Ascending aorta (tissue), 2 donors: ENCODE measurements at places on chromosomes 2 and 18.
A peak's percentile ranks its signal among the peaks of the same experiment; 100 is the strongest.

- no peaks in the 10 kb centered on the region for H3K27me3 ChIP-seq
- H3K27ac ChIP-seq, result no peak overlapping the region
- no peaks in the 10 kb centered on the region for H3K36me3 ChIP-seq
- no peaks in the 10 kb centered on the region for H3K4me1 ChIP-seq
- no peak for DNase-seq
Observed at GRCh38 chr18:56522816-56523215, 115.6 kb downstream of the TXNL1 start.

GRCh38 chr2:98091738-98092137 is 4.8 kb downstream of the VWA3B start:
- DNase-seq, result no peak
- no peak overlapping the region for H3K4me3 ChIP-seq
- no peaks in the 10 kb centered on the region for H3K4me1 ChIP-seq
- H3K36me3 ChIP-seq, result no peaks in the 10 kb centered on the region

DNA sequence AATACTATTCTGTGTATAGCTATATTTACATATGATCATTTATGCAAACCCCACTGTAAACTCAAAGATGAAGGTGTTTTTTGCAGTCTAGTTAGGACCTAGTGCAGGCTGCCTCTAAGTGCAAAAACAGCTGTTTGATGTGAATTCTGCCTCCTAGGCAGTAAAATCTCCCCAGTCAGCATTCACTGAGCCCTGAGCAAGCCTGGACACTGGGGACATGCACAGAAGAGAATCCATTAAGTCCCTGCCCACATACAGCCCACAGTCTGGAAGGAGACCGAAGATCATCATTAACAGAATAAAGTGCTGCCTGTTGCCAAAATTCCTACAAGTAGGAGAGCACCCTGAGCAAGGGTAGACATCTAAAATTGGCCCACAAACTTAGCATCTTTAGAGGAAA is 14.4 kb upstream of the BIN1 start:
- H3K4me3 ChIP-seq, result no peak overlapping the region
- H3K36me3 ChIP-seq, result no peaks in the 10 kb centered on the region
- H3K4me1 ChIP-seq, result no peaks in the 10 kb centered on the region
- H3K27me3 ChIP-seq, result no peaks in the 10 kb centered on the region
- H3K27ac ChIP-seq, result no peak overlapping the region

GRCh38 chr2:98547092-98547790 is 61.1 kb downstream of the COA5 start:
- DNase-seq, result no peak
- peaks cover 68% of the 10 kb centered on the region for H3K36me3 ChIP-seq
- H3K27me3 ChIP-seq, result no peaks in the 10 kb centered on the region
- H3K27ac ChIP-seq, result no peak overlapping the region
- no peak overlapping the region for H3K4me3 ChIP-seq
- H3K4me1 ChIP-seq, result no peaks in the 10 kb centered on the region

GRCh38 chr2:1614564-1614963 is 129.8 kb downstream of the PXDN start:
- no peaks in the 10 kb centered on the region for H3K27me3 ChIP-seq
- H3K4me3 ChIP-seq, result no peak overlapping the region
- no peak for DNase-seq
- no peaks in the 10 kb centered on the region for H3K4me1 ChIP-seq

- no peak overlapping the region for H3K4me3 ChIP-seq
- H3K27ac ChIP-seq, result no peak overlapping the region
- no peaks in the 10 kb centered on the region for H3K36me3 ChIP-seq
- no peaks in the 10 kb centered on the region for H3K4me1 ChIP-seq
- DNase-seq, result no peak
Observed at GRCh38 chr2:64478502-64479230, 24.7 kb downstream of the LGALSL start.

DNA sequence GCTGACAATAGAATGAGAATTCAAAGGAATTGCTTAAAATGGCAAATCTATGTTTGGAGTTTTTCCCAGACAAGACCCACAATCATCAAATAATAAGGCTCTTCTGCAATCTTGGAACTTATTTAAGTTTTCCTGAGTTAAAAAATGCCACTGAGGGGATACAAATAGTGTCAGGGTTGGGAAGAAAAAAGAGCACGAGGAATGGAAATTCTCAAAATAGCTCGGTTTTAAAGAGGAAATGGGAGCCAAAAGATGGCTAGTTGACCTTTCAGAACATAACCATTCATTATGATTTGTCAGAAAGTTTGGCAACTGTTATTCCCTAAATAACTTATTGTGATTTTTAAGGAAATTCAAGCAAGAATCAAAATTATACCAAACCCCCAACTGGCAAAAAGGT is 127.7 kb downstream of the RAPGEF4 start:
- DNase-seq, result no peak
- no peaks in the 10 kb centered on the region for H3K36me3 ChIP-seq
- no peak overlapping the region for H3K4me3 ChIP-seq
- no peaks in the 10 kb centered on the region for H3K27me3 ChIP-seq

DNA sequence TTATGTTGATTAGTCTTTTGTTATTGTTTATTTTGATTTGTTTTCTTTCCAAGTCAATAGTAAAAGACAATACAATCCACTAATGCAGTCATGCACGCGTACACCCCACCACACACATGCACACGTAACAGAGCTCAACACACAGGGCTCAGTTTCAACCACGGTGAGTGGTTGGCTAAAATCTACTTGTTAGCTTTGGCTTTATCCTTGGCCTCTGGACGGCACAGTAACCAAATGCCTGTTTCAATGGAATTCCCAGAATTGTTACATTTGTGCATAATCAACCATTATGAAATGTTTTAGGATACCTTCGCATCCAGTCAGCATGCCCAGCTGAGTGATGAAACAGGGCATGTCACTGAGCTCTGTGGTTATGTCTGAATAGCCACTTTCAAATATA is 53.2 kb downstream of the NYAP2 start:
- H3K4me3 ChIP-seq, result no peak overlapping the region
- no peak for DNase-seq
- H3K27ac ChIP-seq, result no peak overlapping the region

DNA sequence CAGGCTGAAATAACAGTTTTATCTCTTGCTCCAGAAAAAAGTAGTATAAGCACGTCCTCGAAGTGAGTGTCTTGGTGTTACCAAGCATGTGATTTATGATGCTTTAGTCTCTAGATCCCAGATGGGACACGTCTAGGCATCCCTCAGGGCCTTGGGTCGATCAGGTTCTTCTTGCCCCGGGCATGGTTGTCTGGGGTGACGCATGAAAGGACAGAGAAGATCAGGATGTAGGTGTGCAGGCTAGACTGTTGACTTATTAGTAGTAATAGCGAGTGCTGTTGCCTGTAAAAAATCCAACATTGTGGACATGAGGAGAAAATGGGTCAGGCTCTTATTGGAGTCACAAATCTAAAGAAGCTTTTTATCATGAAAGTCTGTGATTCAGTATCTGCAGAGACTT is 94.0 kb upstream of the NFU1 start:
- H3K4me1 ChIP-seq, result no peaks in the 10 kb centered on the region
- DNase-seq, result no peak
- H3K27me3 ChIP-seq, result no peaks in the 10 kb centered on the region
- H3K4me3 ChIP-seq, result no peak overlapping the region
- H3K27ac ChIP-seq, result no peak overlapping the region

GRCh38 chr2:139798391-139798790 is 1018.2 kb upstream of the NXPH2 start:
- no peak overlapping the region for H3K27ac ChIP-seq
- H3K4me3 ChIP-seq, result no peak overlapping the region
- DNase-seq, result no peak
- no peaks in the 10 kb centered on the region for H3K4me1 ChIP-seq
- H3K36me3 ChIP-seq, result no peaks in the 10 kb centered on the region

- H3K27ac ChIP-seq, result no peak overlapping the region
- DNase-seq, result no peak
- H3K4me1 ChIP-seq, result no peaks in the 10 kb centered on the region
- H3K27me3 ChIP-seq, result no peaks in the 10 kb centered on the region
- H3K4me3 ChIP-seq, result no peak overlapping the region
Observed at GRCh38 chr2:108128249-108128648, 111.5 kb upstream of the SULT1C3 start.

GRCh38 chr18:79440316-79441110 is 44.8 kb downstream of the NFATC1 start:
- H3K4me3 ChIP-seq, result no peak overlapping the region
- H3K36me3 ChIP-seq, result peaks cover 9% of the 10 kb centered on the region
- DNase-seq, result no peak
- H3K4me1 ChIP-seq, result peaks cover 3% of the 10 kb centered on the region
- no peak overlapping the region for H3K27ac ChIP-seq

DNA sequence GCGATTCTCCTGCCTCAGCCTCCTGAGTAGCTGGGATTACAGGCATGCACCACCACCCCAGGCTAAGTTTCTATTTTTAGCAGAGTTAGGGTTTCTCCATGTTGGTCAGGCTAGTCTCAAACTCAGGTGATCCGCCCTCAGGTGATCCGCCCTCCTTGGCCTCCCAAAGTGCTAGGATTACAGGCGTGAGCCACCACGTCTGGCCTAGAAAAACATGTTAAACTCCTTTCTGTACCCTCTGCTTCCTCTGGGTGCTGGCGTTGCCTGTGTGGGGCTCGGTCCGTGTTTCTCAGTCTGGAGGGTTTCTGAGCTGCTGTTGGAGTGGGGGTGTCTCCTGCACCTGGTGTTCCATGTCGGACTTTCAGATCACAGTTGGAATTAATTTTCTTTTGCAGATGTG is 17.9 kb downstream of the LDLRAD4 start:
- H3K27ac ChIP-seq, result peak overlapping the region; percentile 61
- H3K27me3 ChIP-seq, result no peaks in the 10 kb centered on the region
- peak; percentile 57 for DNase-seq
- peaks cover 24% of the 10 kb centered on the region for H3K4me1 ChIP-seq

- H3K36me3 ChIP-seq, result no peaks in the 10 kb centered on the region
- no peaks in the 10 kb centered on the region for H3K4me1 ChIP-seq
- H3K4me3 ChIP-seq, result no peak overlapping the region
- no peak overlapping the region for H3K27ac ChIP-seq
- no peaks in the 10 kb centered on the region for H3K27me3 ChIP-seq
- no peak for DNase-seq
Observed at GRCh38 chr18:68299906-68300305, 415.0 kb downstream of the TMX3 start.

- H3K27me3 ChIP-seq, result no peaks in the 10 kb centered on the region
- DNase-seq, result no peak
- no peak overlapping the region for H3K4me3 ChIP-seq
Observed at GRCh38 chr2:37090019-37090477, 5.7 kb downstream of the GPATCH11 start.

GRCh38 chr2:31317396-31317795 is 83.4 kb downstream of the EHD3 start:
- no peaks in the 10 kb centered on the region for H3K36me3 ChIP-seq
- H3K4me3 ChIP-seq, result no peak overlapping the region
- DNase-seq, result no peak
- no peaks in the 10 kb centered on the region for H3K27me3 ChIP-seq
- H3K4me1 ChIP-seq, result peaks cover 6% of the 10 kb centered on the region

DNA sequence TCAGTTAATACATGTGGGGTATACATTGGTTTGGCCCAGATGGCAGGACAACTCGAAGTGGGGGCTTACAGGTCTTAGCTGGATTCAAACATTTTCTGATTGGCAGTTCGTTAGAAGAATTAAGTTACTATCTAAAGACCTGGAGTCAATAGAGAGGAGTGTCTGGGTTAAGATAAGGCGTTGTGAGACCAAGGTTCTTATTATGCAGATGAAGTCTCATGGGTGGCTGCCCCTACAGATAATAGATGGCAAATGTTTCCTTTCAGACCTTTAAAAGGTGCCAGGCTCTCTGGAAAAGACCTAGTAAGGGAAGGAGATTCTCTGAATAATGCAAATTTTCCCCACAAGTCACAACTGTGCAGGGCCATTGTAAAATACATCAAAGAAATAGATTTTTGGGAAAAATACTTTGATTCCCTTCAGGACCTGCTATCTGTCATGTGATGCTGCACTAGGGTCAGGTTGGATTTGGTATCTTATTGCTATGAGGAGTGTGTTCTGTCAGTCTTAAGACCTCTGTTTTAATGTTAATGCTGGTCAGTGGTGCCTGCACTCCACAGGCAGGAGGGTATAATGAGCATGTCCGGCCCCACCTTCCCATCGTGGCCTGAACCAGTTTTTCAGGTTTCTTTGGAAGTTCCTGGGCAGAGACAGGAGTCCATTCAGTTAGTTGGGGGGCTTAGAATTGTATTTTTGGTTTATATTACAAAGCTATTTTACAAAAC is 14.3 kb upstream of the MC5R start:
- DNase-seq, result no peak
- H3K4me3 ChIP-seq, result no peak overlapping the region
- no peaks in the 10 kb centered on the region for H3K36me3 ChIP-seq
- no peak overlapping the region for H3K27ac ChIP-seq

DNA sequence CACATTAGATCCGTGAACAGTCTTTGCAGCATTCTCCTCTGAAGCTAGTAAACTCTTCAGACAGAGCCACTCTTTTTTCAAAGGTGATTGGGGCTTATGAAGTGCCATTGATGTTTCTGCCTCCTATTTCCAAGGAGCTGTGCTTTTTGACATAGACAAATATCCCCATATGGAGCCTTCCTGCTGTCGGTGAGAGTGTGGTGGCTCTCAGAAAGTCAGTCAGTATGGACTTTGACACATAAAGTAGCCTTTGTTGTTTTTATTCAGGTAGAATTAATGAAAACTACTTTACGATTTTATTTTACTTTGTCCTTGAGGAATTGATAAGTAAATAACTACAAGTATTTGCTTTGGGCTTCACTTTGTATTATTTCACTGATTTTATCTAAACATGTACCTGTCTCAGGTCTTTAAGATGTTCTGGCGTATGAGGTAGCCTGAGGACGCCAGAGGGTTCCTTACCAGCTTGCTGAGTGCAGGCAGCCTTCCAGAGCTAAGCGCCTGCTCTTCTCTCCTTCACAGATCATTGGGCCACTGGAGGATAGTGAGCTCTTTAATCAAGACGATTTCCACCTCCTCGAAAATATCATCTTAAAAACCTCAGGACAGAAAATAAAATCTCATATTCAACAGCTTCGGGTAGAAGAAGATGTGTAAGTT is 69.7 kb downstream of the UGGT1 start:
- H3K4me1 ChIP-seq, result no peaks in the 10 kb centered on the region
- no peaks in the 10 kb centered on the region for H3K27me3 ChIP-seq
- H3K4me3 ChIP-seq, result no peak overlapping the region
- no peak overlapping the region for H3K27ac ChIP-seq
- H3K36me3 ChIP-seq, result peaks cover 63% of the 10 kb centered on the region
- DNase-seq, result no peak

DNA sequence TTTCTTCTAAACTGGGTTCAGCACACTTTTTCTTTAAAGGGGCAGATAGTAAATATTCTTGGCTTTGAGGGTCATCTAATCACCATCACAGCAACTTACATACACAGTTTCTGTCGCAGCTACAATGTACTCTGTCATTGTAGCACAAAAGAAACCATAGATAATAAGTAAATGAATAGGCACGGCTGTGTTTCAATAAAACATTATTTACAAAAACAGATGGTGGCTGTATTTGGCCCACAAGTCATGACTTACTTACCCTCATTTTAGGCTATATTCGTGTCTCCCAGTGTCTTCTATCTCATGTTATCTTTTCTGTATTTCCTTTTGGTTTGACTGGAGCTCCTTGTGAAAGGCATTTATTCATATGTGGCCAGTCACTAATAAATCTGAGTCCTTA is 168.3 kb downstream of the MAP2 start:
- no peak overlapping the region for H3K27ac ChIP-seq
- no peaks in the 10 kb centered on the region for H3K27me3 ChIP-seq
- no peaks in the 10 kb centered on the region for H3K4me1 ChIP-seq
- no peak for DNase-seq
